ENCODE measurements at places on chromosomes 7 and 10. TPM values are rescaled to one million over a fixed set of nuclear protein-coding genes. Genes with fewer than 3 reads are reported as not detected.

DNA sequence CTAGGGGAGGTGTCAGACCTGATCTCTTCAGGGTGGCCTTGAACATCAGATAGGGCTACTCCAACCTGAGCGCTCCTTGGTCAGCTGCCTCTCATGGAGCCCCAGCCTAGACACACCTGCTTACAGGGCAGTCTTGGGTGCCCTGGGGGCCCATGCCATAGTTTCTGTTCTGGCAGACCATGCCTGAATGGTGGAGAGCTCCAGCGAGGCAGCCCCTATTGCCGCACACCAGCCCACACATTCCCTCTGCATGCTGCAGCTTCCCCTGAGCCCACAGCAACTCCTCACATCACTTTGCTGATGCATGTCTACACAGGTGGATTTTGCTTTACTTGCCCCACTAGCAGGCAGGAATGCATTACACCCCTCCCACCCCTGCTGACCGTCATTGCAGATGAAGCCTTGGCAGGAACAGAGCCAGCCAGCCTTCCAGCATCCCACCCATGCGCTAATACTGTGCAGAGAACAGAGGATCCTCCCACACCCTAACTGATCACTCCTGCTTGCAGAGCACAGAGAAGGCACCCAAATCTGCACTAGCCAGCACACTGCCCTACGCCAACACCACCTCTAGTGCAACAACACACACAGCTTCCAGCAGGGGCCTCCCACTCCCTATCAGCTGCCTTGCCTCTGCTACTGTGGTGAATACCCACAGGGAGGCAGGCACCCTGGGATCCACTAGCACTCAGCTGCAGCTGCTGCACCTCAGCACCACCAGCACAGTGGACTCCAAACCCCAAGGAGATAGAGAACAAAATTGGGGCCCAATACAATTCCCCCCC lies 43.0 kb upstream of the GRM3 start:
- no peaks in the 10 kb centered on the region for H3K4me1 ChIP-seq
- no peaks in the 10 kb centered on the region for H3K36me3 ChIP-seq
- no peak for DNase-seq
- no peaks in the 10 kb centered on the region for H3K27me3 ChIP-seq

- H3K36me3 ChIP-seq: no peaks in the 10 kb centered on the region
- no peak for DNase-seq
- H3K4me3 ChIP-seq: no peak overlapping the region
- H3K27me3 ChIP-seq: peaks cover 3% of the 10 kb centered on the region
- no peaks in the 10 kb centered on the region for H3K4me1 ChIP-seq
Observed at GRCh38 chr10:133013463-133013862, 71.1 kb upstream of the CFAP46 start.

Gene ZNF804B
- total RNA-seq: not detected

Gene FANK1
- 0.52 TPM for total RNA-seq

- no peak overlapping the region for H3K4me3 ChIP-seq
- H3K27ac ChIP-seq: no peak overlapping the region
- H3K27me3 ChIP-seq: no peaks in the 10 kb centered on the region
Observed at GRCh38 chr7:144769352-144769751, 66.5 kb downstream of the TPK1 start.

DNA sequence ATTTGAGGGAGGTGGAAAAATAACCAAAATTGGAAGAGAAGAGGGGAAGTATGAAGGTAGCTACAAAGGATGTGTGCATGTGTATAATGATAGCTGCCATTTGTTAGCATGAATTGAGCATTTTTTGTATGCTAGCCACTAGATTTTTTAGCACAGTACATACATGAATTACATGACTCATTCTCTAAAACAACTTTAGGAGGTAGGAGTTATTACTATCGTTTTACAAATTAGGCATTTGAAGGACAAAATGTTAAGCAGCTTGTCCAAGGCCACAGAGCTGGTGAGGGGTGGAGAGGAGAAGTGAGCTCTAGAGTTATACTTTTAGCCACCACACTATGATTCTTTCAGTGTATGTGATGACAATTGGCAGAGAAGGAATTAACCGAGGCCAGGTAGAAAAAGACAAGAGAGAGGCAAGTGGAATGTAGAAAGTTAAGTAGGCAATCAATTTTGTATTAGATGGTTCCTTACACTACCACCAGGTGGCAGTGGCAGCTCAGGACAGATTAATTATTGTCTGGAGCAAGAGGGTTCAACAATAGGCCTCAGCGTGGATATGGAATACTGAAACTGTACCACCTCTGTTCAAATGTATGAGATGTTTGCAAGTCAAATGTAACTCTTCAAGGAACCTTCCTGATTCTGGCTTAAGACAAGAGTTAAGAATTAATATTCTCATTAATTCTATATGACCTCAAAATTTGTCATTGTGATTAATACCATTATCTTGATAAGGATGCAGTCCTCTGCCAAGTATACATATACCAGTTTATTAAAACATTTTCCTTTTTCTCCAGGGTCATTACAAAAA lies 128.0 kb downstream of the MBL2 start:
- peak; percentile 21 for DNase-seq
- H3K27me3 ChIP-seq: no peaks in the 10 kb centered on the region
- H3K27ac ChIP-seq: no peak overlapping the region

DNA sequence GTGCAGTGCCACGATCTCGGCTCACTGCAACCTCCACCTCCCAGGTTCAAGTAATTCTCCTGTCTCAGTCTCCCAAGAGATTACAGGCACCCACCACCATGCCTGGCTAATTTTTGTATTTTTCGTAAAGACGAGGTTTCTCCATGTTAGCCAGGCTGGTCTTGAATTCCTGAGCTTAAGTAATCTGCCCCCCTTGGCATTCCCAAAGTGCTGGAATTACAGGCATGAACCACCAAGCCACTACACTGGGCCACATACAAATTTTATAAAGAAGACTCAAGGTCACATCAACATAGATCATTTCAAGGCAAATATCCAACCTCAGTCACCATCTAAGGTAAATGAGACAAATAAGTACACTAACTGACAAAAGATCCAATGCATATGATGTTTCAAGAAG lies 32.1 kb downstream of the IGF2BP3 start:
- peaks cover 6% of the 10 kb centered on the region for H3K27me3 ChIP-seq
- no peaks in the 10 kb centered on the region for H3K36me3 ChIP-seq
- H3K4me3 ChIP-seq: no peak overlapping the region

- no peak for DNase-seq
- no peaks in the 10 kb centered on the region for H3K27me3 ChIP-seq
- no peak overlapping the region for H3K4me3 ChIP-seq
Observed at GRCh38 chr7:69047151-69047754, 551.0 kb upstream of the AUTS2 start.

DNA sequence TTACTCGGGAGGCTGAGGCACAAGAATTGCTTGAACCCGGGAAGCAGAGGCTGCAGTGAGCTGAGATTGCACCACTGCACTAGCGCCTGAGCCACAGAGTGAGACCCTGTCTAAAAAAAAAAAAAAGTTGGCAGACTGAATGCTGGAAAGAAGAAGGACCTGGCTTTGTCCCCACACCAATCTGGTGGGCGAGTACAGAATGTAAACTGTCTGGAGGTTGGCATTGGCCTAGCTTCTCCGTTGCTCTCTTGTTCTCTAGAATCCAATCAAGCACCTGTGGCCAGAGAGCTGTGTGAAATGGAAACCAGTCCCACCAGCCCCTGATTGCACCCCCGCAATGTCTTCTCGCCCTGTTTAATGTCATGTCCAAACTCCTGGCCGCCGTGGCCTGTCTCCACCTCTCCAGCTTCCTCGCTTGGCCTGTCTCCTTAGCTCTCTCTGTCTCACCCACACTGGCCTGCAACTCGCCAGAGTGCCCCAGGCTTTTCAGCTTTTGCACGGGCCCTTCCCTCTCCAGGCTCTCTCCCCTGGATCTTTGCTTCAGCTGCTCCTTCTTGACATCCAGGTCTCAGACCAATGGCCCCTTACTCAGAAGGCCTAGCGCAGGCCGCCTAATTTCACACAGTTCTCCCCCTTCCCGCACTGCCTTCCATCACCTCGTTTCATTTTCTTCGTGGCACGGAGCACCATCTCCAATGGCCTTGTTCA lies 670 bp upstream of the AGK start:
- peaks cover 14% of the 10 kb centered on the region for H3K36me3 ChIP-seq
- H3K4me3 ChIP-seq: peak overlapping the region; percentile 86
- H3K4me1 ChIP-seq: peaks cover 31% of the 10 kb centered on the region
- H3K27ac ChIP-seq: peak overlapping the region; percentile 85
- no peak for DNase-seq
- H3K27me3 ChIP-seq: no peaks in the 10 kb centered on the region

DNA sequence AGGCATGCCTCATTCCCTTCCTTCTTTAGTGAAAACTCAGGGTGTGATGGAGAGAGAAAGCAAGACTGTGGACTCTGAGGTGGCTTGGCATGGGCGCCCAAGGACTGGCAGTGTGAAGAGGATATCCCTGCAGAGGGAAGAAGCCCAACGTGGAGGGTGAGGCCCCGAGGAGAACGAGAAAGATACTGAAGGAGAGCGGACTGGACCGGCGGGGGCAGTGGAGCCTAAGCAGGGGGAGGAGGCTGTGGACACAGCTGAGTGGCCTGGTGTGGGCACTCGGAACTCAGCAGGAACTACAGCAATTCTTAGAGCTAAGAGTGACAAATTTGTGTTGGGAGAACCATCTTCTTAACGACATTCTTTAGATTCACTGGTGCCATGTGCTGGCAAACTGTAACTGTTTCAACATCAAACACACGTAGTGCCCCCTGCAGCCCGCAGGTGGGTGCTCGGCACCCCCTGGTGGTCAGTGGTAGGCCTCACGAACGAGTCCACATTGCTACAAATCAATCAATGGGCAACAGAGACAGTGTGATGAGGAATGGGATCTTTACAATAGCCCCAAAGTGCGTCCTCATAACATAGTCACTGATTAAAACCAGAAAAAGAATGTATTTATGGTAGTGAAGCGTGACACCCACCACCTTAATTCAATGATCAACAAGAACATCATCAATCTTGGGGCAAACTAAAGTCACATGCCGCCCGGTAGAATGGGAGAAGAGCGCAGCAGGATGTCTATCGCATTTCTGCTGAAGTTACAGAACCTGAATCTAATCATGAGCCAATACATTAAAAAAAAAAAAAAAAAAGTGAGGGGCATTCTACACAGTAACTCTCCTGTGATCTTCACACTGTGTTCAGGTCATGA lies 2.0 kb upstream of the SFTPA1 start:
- peaks cover 3% of the 10 kb centered on the region for H3K27me3 ChIP-seq
- H3K4me3 ChIP-seq: no peak overlapping the region
- H3K4me1 ChIP-seq: no peaks in the 10 kb centered on the region
- no peak overlapping the region for H3K27ac ChIP-seq

Data from activated naive CD4-positive, alpha-beta T cell treated with anti-CD3 and anti-CD28 coated beads for 36 hours (primary cell).